ENCODE measurements at places on chromosomes 4 and X.

DNA sequence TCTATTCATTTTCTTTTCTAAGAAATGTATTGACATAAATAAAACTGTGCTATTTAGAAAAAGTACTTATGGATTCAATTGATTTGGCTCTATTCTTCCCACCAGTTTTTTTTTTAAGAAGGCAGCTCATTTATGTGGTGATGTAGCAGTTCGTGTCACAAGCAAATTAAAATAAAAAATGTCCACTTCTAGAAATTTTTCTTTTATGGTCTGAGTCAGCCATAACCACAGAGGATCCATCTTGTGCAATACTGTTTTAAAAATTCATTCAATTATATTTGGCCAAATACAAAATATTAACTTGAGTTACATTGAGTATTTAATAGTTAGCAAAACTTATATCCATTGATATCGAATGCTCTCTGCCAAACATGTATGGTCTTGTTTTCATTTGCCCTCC is 207.9 kb upstream of the FAT1 start:
- peak; percentile 77 for DNase-seq

- peak; percentile 90 for DNase-seq
Measured at GRCh38 chr4:139767168-139767567, 101.5 kb downstream of the MGST2 start.

DNA sequence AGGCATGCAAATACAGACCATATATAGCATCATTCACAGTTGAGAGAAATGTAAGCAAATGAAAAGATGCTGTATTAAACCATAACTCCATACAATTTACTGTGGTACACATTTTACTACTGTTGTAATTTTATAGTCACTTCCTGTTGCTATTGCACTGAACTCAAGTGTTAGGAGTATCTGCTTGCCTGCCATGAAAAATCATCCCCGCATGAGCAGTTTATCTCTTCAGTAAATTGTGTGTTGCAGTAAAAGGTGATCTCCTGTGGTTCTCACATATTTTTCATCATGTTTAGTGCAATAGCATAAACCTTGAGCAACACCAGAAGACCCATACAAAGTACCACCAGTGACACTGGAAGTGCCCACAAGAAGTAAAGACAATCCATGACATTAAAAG is 1153.4 kb downstream of the FAT4 start:
- DNase-seq = peak; percentile 6

DNA sequence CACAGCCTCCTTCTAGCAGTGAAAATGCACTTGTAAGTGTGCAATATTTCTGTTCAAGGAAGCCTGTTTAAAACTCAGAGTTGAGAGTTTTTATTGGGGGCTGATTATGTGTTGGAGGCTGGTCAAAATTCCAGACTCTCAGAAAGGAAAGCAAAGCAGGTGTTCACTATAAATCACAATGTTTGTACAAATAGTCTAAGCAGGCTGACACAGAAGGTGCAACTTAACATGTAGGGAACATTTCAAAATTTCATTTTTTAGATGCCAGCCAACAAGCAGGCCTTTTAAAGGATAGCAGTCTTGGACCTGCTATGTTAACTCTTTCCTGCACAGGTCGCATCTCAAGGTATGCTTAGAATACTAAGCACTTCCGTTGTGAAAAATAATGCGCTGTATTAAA is 112.3 kb upstream of the IL13RA1 start:
- DNase-seq = no peak

GRCh38 chr4:89752932-89753598 is 83.9 kb downstream of the SNCA start:
- DNase-seq = peak; percentile 64

DNA sequence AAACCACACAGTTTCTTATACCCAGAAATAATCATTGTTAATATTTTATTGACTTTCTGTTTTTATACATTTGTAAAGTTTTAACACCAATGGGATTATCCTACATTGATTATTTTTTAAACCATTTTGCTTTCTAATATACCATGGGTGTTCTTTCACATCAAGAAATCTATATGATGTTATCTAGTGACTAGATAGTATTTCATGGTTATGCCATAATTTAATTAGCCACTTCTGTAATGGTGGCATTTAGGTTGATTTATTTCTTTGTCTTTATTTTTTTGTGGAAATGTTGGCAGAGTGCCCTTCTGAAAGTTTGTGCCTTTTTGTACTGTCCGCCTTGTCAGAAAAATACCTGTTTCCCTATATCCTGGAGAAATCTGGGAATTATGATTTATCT is 193.3 kb downstream of the CEP135 start:
- no peak for DNase-seq

GRCh38 chr4:177191586-177191985 is 118.1 kb upstream of the NEIL3 start:
- DNase-seq = no peak

DNA sequence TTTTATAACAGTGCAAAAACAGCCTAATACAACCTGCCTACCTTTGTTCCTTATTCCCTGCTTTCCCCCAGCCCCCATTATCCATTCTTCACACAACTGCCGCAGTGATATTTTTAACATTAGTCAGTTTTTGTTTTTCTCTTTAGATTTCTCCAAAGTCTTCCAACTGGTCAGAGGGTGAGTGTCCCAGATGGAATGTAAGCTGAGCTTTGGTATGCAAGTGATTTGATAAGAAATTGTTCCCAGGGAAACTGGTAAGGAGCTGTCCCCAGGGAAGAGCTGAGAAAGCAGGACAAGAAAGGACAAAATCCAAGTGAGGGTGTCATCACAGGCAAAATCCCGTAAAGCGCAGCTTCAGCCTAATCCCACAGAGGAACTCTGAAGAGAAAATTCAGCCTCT is 475.5 kb upstream of the ADGRL3 start:
- DNase-seq = peak; percentile 97

DNA sequence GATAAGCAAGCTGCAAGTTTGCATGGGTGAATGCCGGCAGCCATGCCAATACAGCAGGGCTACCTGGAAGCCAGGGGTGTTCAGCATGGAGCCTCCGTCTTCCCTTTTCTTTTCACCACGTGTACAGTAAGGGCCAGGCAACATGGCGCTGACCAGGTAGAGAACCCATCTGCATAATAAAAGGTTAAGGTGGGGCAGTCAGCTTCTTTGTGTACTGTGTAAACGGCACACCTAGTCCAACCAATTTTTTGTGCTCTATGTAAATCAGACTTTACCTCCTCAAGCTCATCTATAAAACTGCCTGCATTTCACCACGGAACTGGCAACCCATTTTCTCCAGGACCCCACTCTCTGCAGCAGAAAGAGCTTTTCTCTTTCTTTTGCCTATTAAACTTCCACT is 286.8 kb upstream of the VCX3A start:
- DNase-seq = no peak

DNA sequence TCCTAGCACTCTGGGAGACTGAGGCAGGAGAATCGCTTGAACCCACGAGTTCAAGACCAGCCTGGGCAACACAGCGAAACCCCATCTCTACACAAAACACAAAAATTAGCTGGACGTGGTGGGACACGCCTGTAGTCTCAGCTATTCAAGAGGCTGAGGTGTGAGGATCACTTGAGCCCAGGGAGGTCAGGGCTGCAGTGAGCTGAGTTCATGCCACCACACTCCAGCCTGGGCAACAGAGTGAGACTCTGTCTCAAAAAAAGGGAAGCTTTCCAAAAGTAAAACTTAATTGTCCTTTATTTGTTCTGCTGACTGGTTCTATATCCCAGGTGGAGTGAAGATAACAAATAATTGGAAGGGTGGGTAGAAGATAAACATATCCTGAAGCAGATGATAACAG is 45.6 kb downstream of the ABCG2 start:
- DNase-seq = no peak

GRCh38 chr4:181650033-181650825 is 593.0 kb upstream of the TENM3 start:
- no peak for DNase-seq

DNA sequence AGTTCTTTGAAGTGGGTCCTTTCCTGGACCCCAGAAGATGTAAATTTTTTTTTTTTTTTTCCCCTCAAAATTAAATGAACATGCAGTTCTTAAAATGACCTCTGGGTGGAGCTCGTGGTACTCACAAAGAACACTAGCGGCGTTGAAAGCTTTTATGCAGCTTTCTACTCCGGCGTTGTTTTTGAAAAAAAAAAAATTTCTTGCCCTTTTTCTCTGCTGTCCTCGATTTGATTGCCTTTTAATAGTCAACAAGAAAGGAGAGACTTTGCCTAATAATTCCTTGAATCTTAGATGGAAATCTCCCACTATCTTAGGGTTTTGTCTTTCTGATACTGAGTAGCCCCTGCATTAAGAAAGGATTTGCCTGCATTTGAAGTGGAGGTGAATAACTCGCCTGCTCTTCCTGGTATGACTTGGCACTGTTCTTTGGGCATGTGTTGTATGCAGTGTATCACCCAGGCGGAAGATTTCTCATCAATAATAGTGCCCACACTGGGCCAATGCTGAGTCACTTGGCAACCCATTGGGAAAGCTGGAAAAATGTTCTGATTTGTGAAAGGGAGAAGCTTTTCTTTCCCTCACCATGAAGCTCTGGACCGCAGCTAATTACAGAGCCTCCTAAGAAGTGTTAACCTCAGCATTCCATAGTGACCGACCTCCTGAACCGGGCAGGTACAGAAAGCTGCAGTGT is 104.0 kb downstream of the PHEX start:
- DNase-seq = peak; percentile 63

DNA sequence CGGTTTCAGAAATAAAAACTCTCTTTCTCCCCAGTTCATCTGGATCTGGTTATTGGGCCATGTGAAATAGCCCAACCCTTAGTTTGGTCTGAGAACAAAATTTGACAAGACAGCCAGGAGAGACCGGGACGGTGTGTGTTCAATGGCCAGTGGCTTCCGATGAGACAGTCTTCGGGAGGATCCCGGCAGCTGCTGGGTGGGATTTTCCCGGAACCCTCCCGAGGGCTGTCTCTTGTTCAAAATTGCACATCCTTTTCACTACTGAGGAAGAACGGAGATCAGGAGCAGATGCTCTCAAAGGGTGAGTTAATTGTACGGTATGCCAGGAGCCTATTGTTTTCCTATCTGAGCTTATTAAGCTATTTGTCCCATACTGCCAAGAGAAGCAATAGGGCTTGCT is 166.5 kb downstream of the PRR32 start:
- DNase-seq = no peak

DNA sequence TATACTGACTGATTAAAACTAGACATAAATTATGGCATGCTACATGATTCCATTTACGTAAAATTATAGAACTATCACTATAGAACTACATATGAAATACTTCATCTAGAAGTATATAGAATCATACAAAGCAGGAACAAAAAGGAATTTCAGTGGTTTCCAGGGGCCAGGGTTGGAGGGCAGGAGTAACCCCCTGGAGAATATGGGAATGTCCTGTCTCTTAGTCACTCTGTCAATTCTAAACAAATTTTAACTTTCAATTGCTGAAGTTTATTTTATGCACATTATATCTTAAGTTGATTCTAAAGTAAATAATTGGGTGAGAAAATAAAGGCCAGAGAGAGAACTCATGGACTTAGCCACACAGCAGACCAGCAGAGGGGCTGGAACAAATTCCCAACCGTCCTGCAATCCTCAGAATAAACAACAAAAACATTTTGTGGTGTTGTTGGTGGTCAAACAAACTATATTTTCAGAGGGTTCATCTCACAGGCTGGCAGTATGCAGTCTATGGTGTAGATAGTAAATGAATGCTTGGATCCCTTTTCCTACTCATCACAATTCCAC is 476.9 kb upstream of the SLIT2 start:
- peak; percentile 77 for DNase-seq

DNA sequence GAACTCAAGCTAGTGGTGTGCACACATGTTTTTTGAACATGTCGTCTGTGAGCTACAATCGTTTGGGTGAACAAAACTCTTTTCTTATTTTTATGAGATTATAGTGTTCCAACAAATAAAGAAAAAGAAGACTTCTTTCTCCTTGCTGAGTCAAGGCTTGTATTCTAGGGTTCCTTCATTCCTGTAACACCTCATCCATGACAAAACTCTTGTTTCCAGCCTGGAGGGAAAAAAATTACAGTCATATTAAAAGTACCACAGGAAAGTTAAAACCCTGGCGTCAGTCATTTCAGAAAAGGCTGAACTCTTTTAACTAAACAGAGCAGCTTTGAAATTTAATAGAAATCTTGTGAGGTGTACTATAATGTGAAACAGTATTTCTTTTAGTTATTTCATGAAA is 79.2 kb upstream of the BOD1L1 start:
- DNase-seq = no peak

DNA sequence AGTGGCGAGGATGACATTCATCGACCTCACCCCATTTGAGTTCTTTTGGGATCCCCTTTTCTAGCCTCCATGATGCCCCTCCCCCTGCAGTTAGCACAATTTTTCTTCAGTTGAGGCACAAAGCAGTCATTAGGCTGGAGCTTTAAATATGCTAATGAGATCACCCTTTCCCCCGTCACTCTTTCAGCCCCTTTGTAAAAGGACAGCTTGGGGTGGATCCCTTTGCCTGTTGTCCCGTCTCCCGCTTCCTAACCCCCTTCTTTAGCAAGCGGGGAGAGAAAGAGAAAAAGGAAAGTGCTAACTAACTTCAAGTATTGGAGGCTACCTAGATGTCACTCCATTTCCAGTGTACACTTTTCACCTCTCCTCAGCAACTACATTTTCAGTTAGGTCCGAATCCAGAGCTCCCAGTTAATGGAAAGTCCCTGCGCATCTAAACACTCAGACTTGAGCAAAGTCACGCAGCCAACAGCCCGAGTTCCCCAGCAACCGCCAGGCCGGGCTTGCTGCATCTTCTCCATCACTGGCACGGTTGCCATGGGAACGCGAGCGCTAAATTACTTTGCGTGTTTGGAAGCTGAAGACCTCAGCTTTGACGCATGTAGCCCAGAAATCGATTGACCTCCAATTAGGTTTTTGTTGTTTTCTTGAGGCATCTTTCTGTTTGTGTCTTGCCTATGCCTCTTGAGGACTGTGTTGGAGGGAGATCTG is 76.8 kb downstream of the RTL5 start:
- no peak for DNase-seq

DNA sequence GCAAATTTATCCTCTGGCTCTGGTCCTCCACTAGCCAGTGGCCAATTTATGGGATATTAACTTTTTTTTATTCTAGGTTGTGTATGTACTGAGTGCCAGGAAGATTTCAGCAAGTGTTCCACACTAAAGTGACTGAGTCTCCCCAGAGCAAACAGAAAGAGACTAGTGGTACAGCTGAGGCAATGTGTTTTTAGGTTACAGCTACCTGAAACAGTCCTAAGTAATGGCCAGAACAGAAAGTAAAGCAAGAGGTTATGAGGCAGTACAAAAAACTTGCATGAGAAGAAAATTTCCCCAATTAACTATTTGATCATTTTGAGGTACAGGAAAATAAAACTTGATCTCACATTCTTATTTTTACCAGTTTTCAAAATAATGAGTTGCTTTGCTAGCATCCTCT is 31.2 kb downstream of the PRDM8 start:
- DNase-seq = no peak

GRCh38 chr4:152155070-152155469 is 380.8 kb downstream of the FBXW7 start:
- DNase-seq = no peak

DNA sequence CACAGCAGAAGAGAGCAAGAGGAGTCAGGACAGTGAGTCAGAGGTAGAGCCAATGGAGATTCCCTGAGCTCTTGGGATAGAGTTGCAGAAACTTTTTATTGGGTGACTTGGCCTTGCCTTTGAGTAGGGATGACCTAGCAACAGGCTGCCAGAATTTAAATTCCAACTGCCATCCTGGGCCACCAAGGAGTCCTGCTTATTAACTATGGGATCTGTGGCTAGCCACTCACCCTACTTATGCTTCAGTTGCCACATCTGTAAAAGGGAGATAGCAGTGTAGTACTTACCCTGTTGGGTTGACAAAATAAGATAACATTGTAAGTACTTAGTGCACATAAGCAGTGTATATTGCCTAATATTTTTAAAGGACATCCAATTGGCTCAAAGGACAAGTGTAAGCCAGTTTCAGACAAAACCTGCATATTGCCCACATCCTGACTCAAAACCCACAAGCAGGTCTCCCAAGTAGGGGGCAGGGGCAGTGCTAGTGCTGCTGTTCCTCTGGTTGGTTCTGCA is 43.5 kb upstream of the TMEM164 start:
- DNase-seq = no peak
